ENCODE measurements at places on chromosomes 7 and 10.
A peak's percentile ranks its signal among the peaks of the same experiment; 100 is the strongest.

DNA sequence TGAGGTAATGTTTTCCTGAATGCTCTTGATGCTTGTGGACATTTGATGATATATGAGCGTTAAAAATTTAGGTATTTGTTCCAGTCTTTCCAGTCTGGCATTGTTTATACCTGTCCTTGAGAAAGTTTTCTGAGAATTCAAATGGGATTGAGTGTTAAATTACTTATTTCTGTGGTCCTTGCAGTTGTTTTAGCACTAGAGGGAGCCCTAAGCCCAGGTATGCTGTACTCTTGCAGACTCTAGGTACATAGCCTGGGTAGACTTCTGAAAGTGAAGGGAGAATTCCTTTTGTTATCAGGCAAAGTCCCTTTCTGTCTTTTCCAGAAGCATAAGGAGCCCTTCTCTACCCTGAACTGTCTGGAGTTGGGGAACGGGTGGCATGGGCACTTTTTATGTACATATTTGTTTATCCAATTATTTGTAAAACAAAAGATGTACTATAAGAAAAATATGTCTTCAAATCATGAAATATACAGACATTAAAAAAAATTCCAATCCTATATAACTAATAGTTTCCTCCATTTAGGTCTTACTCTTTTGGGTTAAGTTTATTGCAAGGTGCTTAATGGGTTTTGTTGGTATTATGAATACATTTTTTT is 262.1 kb downstream of the ATRNL1 start:
- no peak for DNase-seq

DNA sequence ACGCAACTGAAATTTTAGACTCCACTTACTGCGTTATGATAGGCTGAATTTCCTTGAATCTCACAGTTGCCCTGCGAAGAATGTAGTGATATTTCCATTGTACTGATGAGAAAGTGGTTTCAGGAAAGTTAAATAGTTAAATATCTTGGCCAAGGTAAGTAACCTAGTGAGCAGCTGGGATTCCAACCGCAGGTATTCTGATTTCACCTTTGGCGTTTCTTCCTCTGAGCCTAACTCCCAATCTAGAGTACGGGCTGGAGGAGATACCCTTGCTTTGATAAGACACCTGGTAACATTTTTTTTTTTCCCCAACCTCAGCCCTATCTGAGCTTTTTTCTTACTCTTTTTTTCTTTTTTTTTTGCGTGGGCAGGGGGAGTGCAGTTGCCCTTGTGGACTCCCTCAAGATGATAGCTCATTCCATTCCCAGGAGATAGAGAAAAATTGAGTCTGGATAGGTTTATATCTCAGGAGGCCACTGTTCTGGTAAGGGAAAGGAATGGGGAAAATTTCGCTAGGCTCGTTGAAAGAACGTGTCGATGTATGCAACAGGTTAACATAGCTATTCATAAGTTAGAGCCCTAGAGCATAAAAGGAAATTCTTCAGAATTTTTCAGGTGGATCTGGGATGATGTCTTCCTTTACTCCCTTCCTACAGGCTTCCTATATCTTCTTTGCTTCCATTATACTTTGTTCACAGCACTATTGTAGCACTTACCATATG is 3.1 kb upstream of the TAS2R38 start:
- DNase-seq, result no peak

- peak; percentile 0 for DNase-seq
These were observed 239.2 kb upstream of the AKR1E2 start for GRCh38 chr10:4586776-4587175.

GRCh38 chr10:59433720-59434428 is 71.5 kb upstream of the FAM13C start:
- DNase-seq, result no peak

DNA sequence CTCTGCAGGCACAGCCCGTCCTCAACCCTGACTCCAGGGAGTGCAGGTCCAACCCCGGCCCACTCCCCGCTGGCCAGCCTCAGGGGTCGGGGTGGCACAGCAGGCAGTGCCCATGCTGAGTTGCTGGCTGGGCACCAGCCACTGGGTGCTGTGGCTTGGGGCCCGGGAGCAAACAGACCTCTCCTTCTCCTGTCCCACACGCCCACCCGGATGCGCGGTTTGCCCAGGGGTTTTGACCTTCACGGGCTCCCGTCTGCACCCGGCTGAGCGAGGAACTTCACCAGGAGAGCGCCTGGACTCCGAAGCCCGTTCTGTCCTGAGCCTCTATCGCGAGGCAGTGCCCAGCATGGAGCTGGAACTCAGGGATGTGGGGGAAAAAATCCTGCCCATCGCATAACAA is 2.6 kb upstream of the GRIFIN start:
- no peak for DNase-seq

DNA sequence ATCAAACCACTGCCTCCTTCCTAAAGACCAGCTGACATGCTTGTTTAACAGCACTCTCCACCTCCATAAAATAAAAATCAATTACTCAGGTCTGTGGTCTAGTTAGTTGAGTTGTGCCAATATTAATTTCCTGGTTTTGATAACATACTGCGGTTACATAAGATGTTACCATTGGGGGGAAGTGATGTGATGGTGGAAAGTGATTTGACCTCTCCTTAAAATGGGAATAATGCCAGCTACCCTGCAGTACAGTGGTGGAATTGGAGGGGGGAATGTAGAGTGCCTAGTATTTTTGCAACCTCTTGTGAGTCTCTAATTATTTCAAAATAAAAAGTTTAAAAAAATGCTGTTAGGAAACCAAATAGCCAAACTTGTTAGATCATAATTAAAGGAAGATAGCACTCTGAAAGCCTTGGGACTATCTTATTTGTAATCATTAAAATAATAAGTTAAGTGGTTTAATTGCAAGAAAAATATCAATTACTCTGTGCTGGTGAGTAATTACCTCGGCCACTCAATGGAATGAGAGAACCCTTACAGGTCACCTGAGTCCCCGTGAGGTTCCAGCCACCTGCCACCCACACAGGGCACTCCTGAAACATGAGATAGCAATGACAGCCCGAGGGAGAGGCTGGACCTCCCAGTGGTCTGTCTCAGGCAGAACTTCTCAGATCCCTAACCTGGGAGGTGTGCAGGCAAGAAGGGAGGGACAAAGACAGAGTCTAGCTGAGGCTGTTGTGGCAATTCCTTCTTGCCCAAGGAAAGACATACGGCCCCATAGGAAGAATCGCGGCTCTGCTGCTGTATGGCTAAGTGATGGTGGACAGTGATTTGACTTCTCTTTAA is 94.1 kb downstream of the SH3PXD2A start:
- DNase-seq, result no peak

All from hippocampal formation (tissue), 2 donors.